ENCODE measurements at places on chromosomes 1 and 21.

GRCh38 chr1:163820766-163821165 is 499.0 kb downstream of the NUF2 start:
- DNase-seq = peak; percentile 42

DNA sequence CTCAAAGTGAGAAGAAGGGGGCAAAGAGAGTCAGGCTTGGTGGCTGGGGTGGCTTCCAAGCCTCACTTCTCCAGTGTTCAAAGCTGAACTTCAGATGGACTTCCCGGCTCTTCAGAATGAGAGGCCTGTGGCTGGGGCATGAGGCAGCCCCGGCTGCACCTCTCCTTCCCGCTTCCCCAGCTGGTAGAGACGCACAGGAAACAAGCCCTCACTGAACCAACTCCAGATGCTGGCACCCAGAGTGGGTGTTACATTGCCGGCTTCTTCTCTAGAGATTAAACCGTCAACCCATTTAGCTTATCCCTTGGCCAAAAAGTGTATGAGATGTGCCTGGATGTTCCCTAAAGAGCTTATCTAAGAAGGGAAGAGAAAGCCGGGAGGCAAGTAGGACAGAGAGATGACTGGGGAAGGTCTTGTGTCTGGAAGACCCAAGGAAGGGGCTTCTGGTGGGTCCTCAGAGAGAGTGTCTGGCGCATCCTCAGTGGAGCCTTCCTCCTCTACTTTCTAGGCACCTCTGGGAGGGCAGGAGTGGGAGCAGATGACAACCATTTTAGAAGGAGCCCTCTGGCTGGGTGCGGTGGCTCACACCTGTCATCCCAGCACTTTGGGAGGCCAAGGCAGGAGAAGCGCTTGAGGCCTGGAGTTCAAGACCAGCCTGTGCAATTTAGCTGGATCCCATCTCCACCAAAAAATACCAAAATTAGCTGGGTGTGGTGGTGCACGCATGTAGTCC is 2.0 kb downstream of the ADAMTSL4 start:
- peak; percentile 50 for DNase-seq

DNA sequence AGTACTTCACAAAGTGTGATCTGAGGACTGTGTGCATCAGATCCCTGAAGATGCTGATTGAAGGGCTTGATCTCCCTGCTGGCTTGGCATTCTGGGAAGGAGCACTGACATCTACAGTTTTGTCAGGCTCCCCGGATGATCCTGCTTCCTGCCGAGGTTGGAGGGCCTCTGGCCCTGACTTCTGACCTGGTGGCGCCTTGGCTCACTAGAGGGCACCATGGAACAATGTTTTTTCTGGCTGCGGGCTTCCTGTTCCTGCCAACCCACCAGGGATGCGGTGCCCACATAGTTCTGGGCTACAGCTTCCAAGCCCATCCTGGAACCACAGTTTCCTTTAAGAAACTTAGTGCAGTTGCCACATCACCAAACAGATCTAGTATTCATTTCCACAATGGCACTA is 38.8 kb upstream of the RASAL2 start:
- DNase-seq = peak; percentile 48

DNA sequence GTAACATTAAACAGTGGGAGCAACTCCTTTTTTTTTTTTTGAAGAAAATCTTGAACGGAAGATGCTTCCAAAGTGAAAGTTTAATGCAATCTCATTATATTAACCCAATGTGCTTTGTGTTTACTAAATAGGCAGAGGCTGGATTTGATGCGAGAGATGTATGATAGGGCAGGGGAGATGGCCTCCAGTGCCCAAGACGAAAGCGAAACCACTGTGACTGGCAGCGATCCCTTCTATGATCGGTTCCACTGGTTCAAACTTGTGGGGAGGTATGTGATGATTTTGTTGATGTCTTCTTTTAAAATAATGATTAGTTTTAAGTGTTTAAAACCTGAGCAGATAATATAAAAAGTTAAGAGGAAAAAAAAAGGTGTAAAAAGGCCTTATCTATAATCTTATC is 74.2 kb upstream of the PGD start:
- no peak for DNase-seq

GRCh38 chr1:5448486-5448885 is 543.7 kb downstream of the NPHP4 start:
- DNase-seq = no peak

DNA sequence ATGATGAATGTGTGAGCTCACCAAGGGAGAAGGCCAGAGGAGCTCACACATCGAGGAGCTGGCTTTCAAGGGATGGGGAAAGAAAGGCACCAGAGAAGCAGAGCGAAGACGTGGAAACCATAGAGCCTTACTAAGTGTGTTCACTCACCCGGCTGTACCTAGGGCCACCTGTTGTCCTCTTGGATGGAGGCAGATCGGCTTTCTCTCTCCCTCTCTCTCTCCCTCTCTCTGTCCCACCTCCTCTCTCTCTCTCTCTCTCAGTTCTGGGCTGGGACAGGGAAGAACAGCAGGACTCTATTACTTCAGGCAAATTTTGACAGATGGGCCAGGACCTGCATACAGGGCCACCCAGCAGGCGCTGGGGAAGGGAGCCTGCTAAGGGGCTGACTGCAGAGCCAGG is 64.8 kb downstream of the HIVEP3 start:
- no peak for DNase-seq

DNA sequence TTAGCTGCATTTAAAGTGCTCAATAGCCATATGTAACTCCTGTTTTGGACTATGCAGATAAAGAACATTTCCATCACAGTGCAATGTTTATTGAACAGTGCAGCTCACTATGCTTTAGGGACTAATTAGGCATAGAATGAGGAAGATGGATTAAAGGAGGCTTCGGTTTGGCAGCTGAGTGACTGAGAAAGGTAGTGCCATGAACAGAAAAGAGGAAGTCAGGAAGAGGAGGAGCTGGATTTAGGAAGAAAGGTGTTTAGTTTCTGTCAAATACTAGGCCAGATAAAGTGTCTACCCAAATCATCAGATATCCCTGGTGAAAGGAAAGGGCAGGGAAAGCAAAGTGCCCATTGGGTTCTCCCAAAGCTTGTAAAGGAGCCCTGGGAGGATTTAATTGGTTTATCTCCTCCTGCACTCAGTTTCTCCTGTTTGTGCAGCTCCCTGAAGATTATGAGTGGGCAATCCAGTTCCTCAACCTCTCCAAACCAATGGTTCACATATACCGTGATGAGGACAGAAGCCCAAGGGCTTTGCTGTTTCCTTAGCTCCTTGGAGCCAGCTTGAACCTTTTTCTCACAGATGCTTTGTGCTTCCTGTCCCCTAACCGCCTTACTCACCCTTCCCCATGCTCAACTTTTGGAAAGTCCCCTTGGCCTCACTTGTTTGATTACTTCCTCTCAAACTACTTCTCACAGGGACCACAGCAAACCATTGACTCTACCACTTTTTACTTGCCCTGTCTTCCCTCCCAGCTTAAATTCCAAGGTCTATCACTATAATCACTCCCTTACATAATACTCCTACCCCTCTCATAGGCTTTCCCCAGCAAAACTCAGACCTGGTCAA is 3.5 kb upstream of the RAP1A start:
- DNase-seq = no peak

Data from fibroblast of mammary gland (primary cell).